ENCODE measurements at places on chromosomes 11 and 22.
A peak's percentile ranks its signal among the peaks of the same experiment; 100 is the strongest.

DNA sequence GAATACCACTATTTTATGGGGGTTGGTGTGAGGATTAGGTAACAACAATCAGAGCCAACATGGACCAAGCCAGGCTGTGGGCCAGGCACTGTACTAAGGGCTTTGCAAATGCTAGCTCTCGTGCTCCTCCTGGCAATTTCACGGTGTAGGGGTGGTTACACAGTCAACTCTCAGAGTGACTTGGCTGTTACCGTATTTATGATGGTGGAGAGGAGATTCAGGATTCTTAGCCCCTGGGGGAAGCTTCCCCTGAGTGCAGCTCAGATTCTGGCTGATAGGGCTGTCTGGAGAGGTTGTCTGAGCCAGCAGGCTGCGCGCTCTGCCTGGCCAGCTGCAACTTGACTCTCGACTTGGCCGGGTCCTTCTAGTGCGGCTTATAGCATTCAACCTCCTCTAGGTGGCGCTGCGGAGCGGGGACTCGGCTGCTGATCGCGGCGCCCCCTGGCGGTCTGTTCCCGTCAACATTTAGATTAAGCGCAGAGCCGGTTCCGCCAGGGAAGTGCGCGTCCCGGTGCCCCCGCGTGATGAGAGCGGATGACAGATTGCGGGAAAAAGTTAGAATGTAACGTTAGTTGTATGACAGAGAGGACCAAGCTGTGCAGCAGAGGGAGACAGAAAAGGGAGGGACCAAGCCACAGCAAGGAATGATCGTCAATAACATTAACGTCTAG is 4.5 kb upstream of the NCF4 start:
- DNase-seq: peak; percentile 83

- DNase-seq: no peak
These were observed 188.9 kb upstream of the SESN3 start for GRCh38 chr11:95419915-95420314.

- DNase-seq: no peak
These were observed 80.1 kb downstream of the ZNF280B start for GRCh38 chr22:22428222-22429098.

DNA sequence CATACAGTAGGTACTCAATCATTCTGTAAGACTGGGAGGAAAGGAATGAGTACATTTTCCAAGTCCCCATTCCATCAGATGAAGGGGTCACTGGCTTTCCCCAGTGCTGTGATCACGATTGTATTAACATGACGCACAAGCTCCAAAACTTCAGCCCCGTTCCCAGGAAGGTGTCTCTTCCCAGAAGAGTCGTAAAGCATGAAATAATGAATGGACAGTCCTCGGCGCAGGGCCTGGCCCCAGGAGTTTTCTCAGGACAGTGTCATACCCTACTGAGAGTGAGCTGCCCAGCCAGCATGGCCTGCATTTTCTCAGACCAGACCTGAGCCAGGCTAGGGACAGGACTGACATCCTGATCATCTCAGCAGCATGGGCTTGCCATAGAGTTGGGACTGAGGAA is 80.7 kb downstream of the PARVA start:
- DNase-seq: no peak

- no peak for DNase-seq
These were observed 5.5 kb downstream of the SEPTIN3 start for GRCh38 chr22:41974691-41975290.

GRCh38 chr11:120284272-120284671 is 40.8 kb upstream of the TLCD5 start:
- no peak for DNase-seq

DNA sequence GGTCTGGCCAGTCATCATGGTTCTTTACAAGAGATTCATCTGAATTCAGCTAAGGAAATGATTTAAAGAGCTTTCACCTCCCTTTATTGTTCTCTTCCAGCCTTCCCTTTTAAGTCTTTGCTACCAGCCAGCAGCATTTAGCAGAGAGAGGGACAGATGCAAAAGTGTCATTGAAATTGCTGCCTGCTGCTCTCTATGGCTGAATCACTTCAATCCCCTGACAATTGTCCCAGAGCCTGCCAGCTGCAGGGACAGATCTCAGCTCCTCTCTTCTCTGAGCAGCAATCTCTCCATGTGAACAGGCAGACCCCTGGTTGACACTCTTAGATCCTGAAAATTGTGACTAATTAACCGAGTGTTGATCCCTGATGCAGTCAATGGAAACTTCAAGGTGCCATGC is 816.9 kb upstream of the CCDC90B start:
- no peak for DNase-seq

GRCh38 chr11:65646958-65647701 is 9.2 kb downstream of the SIPA1 start:
- DNase-seq: no peak
